AG08395 (cell line): ENCODE measurements at places on chromosomes 3 and 15.

DNA sequence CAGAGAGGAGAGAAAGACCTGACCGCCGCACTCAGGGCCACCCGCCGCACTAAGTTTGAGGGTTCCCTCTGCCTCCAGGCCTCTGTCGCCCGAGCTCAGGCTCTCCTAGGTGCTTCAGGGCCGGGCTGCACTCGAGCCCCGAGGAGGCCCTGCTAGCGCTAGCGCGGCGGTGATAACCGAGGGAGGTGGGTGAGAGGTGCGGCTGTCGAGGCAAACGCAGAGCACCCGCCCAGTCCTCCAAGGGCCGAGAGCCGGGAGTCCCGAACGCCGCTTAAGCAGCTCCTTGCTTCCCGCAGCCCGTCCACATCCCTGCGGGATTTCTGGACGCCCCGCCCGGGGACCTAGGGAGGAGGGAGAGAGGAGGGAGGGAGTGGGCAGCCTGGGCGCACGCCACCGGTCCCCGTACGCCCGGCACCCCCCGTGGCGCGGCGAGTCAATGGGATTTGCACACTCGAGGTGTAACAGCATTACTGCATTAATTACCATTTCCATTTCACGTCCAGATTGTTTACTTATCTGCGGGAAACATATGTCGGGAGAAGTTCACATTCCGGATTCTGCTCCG lies 6.8 kb downstream of the SOX14 start:
- DNase-seq, result no peak

GRCh38 chr15:62326460-62327011 lies 161.5 kb upstream of the C2CD4B start:
- no peak for DNase-seq

- no peak for DNase-seq
These were observed 14.6 kb upstream of the TFRC start for GRCh38 chr3:196096382-196096953.

DNA sequence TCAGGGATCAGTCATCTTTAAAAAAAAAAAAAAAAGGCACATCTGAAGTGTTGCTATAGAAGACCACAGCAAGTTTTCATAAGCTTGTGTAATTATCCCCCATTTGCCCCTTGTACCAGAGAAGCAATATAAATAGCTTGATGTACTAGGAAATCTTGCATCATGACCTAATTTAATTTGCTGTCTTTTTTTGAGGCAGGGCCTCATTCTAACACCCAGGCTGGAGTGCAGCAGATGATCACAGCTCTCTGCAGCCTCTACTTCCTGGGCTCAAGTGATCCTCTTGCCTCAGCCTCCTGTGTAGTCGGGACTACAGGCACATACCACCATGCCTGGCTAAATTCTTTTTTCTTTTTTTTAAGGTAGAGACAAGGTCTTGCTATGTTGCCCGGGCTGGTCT lies 88.7 kb downstream of the ARIH1 start:
- DNase-seq, result no peak

GRCh38 chr3:16511681-16512434 lies 1.6 kb downstream of the RFTN1 start:
- peak; percentile 78 for DNase-seq

DNA sequence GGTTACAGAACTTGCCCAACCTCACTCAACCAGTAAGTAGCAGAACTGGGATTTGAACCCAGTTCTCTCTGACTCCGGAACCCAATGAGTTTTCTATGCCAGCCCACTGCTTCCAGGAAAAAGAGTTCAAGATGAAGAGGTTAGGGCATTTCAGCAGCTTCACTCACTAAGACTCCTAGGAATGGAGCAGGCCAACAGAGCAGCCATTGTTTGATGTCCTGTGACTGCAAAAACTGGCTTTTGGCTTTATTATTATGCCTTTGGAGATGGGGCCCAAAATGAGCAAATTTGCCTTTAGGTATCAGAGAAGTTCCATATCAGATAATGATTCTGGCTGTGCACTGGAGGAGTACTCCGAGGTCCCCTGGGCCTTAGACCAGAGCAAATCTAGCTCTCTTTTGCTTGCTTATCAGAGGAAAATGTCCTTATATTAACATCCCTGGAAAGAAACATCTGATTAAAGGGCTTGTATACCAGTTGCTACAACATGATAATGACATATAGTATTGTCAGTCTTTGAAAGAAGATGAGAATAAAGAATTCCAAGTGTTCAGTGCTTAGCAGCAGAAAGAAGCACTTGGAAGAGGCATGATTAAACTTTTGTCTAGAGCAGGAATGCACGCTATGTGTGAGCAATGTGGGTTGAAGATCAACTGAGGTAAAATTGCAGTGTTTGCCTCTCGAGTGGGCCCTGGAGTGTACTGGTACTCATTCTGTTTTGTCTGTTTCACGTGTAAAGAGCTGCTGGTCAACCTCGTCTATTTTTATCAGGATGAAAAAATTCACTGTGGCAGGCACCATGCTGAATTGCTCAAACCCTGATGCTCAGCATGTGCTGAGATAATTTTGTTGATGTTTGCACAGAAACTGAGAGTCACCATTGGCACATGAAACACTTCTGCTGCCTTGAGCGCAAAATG lies 21.8 kb upstream of the KLHL24 start:
- no peak for DNase-seq

DNA sequence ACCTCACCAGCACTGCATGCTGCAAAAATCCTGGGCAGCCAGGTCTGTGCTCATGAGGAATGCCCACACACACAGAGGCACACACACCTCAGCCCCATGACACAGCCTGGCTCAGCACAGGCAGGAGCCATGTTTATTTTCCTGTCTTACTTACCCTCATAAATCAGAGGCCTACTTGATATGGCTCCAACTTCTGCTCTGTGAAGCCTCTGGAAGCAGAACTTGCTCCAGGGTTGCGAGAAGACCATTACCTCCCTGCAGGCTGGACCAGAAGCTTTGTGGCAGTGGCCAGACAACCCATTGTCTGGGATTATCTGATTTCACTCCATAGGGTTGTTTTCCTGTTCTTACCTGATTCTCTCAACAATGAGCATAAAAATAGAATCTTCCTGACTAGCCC lies 43.8 kb upstream of the CMTM8 start:
- DNase-seq, result no peak

DNA sequence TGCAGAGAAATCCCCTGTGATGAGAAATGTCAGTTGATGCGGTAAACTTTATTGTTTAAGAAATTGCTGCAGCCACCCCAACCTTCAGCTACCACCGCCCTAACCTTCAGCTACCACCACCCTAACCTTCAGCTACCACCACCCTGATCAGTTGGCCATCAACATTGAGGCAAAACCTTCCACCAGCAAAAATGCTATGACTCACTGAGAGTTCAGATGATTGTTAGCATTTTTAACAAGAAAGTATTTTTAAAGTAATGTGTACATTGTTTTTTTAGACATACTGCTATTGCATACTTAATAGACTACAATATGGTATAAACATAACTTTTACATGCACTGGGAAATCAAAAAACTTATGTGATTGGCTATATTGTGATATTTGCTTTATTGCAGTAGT lies 30.0 kb downstream of the U2SURP start:
- no peak for DNase-seq
